ENCODE measurements at places on chromosomes 3 and 15. TPM values are rescaled to one million over a fixed set of nuclear protein-coding genes. Genes with fewer than 3 reads are reported as not detected.

CCR9 gene
- total RNA-seq: not detected

PTX3 gene
- 172 TPM for total RNA-seq

LSAMP gene
- total RNA-seq: not detected

C2CD4A gene
- 1.1 TPM for total RNA-seq

TBC1D23 gene
- 30.0 TPM for total RNA-seq

NCK1 gene
- total RNA-seq: 52.2 TPM

HCN4 gene
- total RNA-seq: not detected

ZNF662 gene
- total RNA-seq: 0.83 TPM

SHISA5 gene
- total RNA-seq: 205 TPM

SH3GL3 gene
- not detected for total RNA-seq

PDE8A gene
- total RNA-seq: 46.9 TPM

ARL14 gene
- total RNA-seq: not detected

ZCWPW2 gene
- total RNA-seq: 0.40 TPM

DUOXA1 gene
- total RNA-seq: not detected

CATSPER2 gene
- 3.8 TPM for total RNA-seq

SLC28A1 gene
- total RNA-seq: not detected

IGSF10 gene
- not detected for total RNA-seq
